ENCODE measurements at places on chromosomes 6 and 20. TPM values are rescaled to one million over a fixed set of nuclear protein-coding genes. Genes with fewer than 3 reads are reported as not detected.

DNA sequence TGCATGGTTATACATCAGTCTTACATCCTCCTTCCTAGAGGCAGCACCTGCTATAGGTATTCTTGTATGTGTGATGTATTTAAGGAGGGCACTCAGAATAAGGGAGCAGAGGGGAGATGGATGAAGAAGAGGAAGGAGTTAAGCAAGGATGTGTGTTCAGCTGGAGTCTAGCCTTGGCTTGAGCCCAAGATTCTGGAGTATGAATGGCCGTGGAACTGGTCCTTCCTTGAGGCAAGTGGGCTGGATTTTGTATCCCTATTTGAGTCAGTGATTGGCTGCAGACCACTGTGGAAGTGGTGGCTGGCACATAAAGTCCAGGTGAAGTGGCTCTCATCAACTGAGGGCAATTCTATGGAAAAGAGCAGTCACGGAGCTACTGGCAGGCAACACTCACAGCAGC, 112.0 kb upstream of the RNF24 start:
- H3K27me3 ChIP-seq, result no peaks in the 10 kb centered on the region
- no peaks in the 10 kb centered on the region for H3K4me1 ChIP-seq
- DNase-seq, result no peak
- H3K27ac ChIP-seq, result no peak overlapping the region

DNA sequence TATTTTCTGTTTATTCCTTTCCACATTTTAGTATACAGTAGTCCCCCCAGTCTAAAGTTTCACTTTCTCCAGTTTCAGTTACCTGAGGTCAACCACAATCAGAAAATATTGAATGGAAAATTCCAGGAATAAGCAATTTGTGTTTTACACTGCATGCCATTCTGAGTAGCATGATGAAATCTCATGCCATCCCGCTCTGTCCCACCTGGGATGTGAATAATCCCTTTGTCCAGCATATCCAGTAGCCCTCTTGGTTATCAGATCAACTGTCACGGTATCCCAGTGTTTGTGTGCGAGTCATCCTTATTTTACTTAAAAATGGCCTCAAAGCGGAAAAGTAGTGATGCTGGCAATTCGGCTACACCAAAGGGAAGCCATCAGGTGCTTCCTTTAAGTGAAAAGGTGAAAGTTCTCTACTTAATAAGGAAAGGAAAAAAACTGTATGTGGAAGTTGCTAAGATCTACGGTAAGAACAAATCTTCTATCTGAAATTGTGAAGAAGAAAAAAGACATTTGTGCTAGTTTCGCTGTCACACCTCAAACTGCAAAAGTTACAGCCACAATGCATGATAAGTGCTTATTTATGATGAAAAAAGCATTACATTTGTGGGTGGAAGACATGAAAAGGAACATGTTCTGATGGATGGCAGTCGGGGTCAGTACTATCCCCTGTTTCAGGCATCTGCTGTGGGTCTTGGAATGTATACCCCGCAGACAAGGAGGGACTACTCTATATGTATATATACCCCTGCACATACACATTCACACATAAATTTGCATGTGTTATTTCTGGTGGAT, 11.3 kb downstream of the NOX3 start:
- no peak overlapping the region for H3K4me3 ChIP-seq
- H3K36me3 ChIP-seq, result no peaks in the 10 kb centered on the region
- no peaks in the 10 kb centered on the region for H3K27me3 ChIP-seq
- no peak overlapping the region for H3K27ac ChIP-seq
- H3K4me1 ChIP-seq, result no peaks in the 10 kb centered on the region
- DNase-seq, result no peak

- peak overlapping the region; percentile 68 for H3K27ac ChIP-seq
- H3K4me3 ChIP-seq, result no peak overlapping the region
- H3K27me3 ChIP-seq, result peaks cover 2% of the 10 kb centered on the region
- H3K36me3 ChIP-seq, result no peaks in the 10 kb centered on the region
Observed at GRCh38 chr6:41518118-41518517, 28.1 kb upstream of the FOXP4 start.

DNA sequence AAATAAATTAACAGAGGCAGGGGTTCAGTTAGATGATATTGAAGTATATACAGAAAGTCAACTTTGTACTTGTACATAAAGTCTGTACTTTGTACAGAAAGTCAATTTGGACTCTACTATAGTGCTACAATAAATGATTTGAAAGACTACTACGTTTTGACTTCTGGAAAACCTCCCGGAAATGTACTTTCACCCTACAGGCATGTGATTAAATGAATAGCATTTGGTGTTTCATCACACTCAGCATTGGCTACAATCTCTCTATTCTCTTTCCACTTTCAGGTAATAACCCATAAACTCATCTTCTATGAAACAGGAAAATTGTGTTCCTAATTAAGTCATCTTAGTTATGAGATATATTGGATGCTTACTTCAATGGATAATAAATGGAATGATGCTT, 25.6 kb upstream of the MC3R start:
- peak overlapping the region; percentile 61 for H3K27ac ChIP-seq
- no peaks in the 10 kb centered on the region for H3K27me3 ChIP-seq
- H3K36me3 ChIP-seq, result no peaks in the 10 kb centered on the region
- H3K4me1 ChIP-seq, result no peaks in the 10 kb centered on the region
- H3K4me3 ChIP-seq, result no peak overlapping the region

- no peak for DNase-seq
- no peaks in the 10 kb centered on the region for H3K36me3 ChIP-seq
- no peaks in the 10 kb centered on the region for H3K4me1 ChIP-seq
- no peak overlapping the region for H3K4me3 ChIP-seq
- no peak overlapping the region for H3K27ac ChIP-seq
Observed at GRCh38 chr20:60063739-60064380, 105.6 kb downstream of the CDH26 start.

DNA sequence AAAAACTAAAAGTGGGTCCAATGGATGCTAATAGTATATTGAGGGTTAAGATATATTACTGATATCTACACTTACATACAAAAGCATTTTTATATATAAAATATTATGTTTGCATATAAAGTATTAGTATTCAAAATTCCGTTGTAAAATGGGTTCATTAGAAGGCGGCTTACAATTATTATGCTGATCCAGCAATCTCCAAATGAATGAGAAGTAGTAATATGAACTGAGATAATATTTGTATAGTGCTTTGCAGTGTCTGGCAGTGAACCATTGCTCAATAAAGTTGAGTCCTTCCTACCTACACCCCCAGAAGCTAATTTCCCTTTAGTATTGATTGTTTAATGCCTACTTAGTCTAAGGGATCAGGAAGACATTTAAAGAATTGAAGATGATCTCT, 146.2 kb downstream of the UST start:
- no peaks in the 10 kb centered on the region for H3K27me3 ChIP-seq
- no peaks in the 10 kb centered on the region for H3K4me1 ChIP-seq
- no peak overlapping the region for H3K4me3 ChIP-seq
- no peaks in the 10 kb centered on the region for H3K36me3 ChIP-seq
- H3K27ac ChIP-seq, result no peak overlapping the region

GRCh38 chr6:85026021-85026420, 261.6 kb upstream of the TBX18 start:
- no peaks in the 10 kb centered on the region for H3K27me3 ChIP-seq
- DNase-seq, result no peak
- H3K4me3 ChIP-seq, result no peak overlapping the region
- no peak overlapping the region for H3K27ac ChIP-seq
- no peaks in the 10 kb centered on the region for H3K36me3 ChIP-seq

GRCh38 chr6:56043761-56044160, 168.4 kb upstream of the BMP5 start:
- no peaks in the 10 kb centered on the region for H3K27me3 ChIP-seq
- DNase-seq, result no peak
- H3K36me3 ChIP-seq, result no peaks in the 10 kb centered on the region

- H3K27ac ChIP-seq, result no peak overlapping the region
- DNase-seq, result no peak
- no peaks in the 10 kb centered on the region for H3K36me3 ChIP-seq
- H3K4me3 ChIP-seq, result no peak overlapping the region
Observed at GRCh38 chr20:8757146-8757545, 311.7 kb upstream of the PLCB4 start.

- no peak overlapping the region for H3K27ac ChIP-seq
- H3K36me3 ChIP-seq, result no peaks in the 10 kb centered on the region
- H3K4me1 ChIP-seq, result no peaks in the 10 kb centered on the region
- peak; percentile 27 for DNase-seq
Observed at GRCh38 chr20:63061771-63062100, 55.0 kb upstream of the BHLHE23 start.

GRCh38 chr20:47989957-47990356, 204.7 kb upstream of the SULF2 start:
- H3K27ac ChIP-seq, result no peak overlapping the region
- no peaks in the 10 kb centered on the region for H3K4me1 ChIP-seq
- no peaks in the 10 kb centered on the region for H3K36me3 ChIP-seq
- no peaks in the 10 kb centered on the region for H3K27me3 ChIP-seq
- no peak for DNase-seq
- no peak overlapping the region for H3K4me3 ChIP-seq

Gene SLC24A3
- total RNA-seq, result 4.9 TPM

Gene ADAM33
- 39.5 TPM for total RNA-seq

Gene DHX16
- total RNA-seq, result 26.2 TPM

Gene TRAPPC3L
- not detected for total RNA-seq

Gene RFX6
- not detected for total RNA-seq

Gene GGTLC1
- not detected for total RNA-seq

Gene ZNF311
- 2.0 TPM for total RNA-seq

Gene CST7
- total RNA-seq, result 1.8 TPM
